CD4-positive, CD25-positive, alpha-beta regulatory T cell (primary cell): ENCODE measurements at places on chromosomes 2 and 18. TPM values are rescaled to one million over a fixed set of nuclear protein-coding genes. Genes with fewer than 3 reads are reported as not detected.

GRCh38 chr2:95058989-95059641, 33.6 kb downstream of the MAL start:
- DNase-seq, result no peak

DNA sequence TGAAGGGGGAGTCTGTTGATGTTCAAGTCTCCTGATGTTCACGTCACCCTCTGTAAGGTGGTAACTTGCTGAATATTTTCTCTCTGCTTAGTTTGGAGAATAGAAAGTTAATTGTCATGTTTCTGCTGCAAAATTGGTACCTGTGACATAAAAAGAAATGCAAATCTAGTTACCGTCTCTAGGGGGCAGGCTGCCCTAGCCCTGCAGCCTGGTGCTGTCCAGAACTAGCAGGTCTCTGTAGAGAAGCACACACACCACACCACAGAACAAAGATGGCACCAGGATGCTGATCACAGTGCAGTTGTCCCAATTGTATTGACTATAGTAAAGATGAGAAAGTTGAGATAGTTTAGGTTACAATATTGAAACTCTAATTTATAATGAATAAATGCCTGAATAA, 47.0 kb downstream of the SLC9A4 start:
- DNase-seq, result peak; percentile 42

GRCh38 chr2:142734770-142735169, 142.7 kb upstream of the KYNU start:
- no peak for DNase-seq

The REG1B gene
- total RNA-seq, result not detected

The AFF3 gene
- 10.1 TPM for total RNA-seq

DNA sequence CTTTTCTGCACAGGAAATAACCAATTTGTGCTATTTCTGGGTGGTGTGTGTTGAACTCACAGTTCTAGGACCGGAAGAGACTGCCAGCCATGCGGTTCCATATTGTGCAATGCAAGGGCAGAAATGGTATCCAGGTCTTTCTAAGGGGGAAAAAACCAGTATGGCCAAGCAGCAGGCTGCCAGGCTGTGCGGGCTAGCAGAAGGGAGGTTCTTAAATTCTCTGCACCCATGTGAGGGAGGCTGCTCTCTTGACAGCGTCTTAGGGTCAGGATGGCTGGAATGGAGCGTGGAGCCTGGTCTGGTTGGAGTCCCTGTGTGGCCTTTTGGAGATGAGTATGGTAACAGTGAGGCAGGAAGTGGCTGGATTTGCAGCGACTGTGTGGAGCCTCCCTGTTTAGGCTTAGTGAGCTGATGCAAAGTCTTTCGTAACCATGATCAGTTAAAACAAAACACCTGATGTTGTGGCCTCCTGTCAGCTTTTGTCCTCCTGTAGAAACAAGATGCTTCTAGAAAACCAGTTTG, 52.6 kb downstream of the NCK2 start:
- DNase-seq, result peak; percentile 82

The EFEMP1 gene
- total RNA-seq, result not detected
